ENCODE measurements at places on chromosomes 7 and 10.

GRCh38 chr10:59805014-59805413, 51.8 kb upstream of the MRLN start:
- DNase-seq = no peak

DNA sequence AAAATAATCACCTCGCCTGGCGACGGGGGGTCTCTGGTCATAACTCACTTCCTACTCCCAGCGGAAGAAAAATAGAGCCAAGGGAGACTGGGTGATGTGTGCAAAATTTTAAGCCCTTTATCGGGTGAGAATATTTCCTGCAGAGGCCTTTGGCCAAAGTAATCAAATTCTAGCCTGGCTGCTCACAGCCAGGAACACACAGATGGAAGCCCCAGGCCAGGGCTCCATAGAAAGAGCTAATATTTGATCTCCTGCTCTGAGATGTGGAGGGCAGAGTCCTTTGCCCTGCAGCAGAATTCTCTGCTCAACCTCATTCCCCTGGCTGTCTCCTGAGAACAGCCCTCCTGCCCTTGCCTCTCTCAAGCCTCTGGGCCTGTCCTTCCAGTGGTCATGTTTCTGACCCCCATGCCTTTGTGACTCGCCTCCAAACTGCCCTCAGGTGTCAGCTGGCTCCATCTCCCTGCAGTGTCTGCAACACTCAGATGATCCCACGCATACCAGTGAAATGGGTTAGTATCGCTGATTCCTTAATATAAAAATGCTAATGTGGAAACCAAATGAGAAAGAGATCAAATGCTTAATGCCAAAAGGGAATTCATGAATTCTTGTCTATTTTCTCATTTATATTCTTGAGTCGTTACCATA, 34.5 kb downstream of the FRMD4A start:
- no peak for DNase-seq

- DNase-seq = no peak
These were observed 133.4 kb downstream of the FZD1 start for GRCh38 chr7:91397612-91398011.

GRCh38 chr10:132538031-132538789, 623 bp downstream of the INPP5A start:
- DNase-seq = no peak

- DNase-seq = peak; percentile 9
These were observed 1.5 kb downstream of the DUSP5 start for GRCh38 chr10:110498982-110499795.

DNA sequence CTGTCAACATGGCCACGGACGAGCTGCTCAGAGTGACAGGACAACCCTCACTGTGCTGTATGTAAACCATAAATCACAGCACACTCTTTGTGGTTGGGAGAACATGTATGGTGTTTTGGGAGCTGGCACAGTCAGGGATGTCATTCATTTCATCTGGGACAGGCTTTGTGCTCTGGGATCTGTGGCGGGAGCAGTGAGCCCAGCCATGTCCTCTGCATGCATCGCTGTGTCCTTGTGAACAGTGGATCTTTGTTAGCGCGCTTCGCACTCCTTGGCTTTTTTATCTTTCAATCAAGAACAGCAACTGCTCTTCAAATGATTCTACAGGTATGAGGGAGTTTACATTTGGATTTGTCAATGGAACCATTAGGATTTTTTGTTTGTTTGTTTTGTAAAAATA, 7.1 kb downstream of the CCM2 start:
- DNase-seq = peak; percentile 19

DNA sequence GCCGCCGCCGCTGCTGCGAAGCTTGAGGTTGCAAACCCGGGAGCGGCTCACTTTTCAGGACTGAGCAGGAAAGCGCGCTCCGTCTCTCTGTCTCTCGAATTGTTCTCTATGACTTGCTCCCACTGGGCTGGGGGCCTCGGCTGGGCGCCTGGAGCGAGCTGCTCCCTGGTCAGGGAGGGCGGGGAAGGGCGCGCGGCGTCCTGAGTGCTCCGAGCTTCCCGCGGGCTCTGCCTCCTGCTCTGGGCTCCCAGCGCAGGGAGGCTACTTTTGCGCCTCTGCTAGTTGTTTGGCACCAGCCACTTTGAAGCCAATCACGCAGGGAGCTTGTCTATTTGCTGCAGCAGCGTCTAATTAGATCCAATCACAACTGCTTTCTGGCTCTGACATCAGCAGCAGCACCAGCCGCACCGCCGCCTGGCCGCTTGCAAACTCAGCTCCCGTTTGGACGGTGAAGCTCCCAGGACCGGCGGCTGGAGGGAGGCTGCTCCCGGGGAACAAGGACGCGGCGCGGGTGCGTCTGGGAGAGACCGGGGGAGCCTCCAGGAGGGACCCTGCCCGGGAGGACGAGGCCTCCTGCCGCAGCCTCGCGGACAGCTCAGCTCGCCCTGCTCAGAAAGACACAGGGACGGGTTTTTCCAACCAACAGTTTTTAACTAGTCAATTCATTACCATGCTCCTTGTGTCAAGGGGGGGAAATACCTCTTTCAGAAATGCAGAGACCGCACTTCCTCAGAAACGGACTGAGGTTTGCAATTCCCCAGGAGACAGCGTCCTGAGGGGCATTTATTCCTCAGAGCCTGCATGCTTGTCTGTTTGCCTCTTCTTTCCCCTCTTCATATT, at the start of gene ADARB2:
ADARB2 (minus strand) TSS at position 304 of the 840 bp plus-strand sequence.
- peak; percentile 65 for DNase-seq

DNA sequence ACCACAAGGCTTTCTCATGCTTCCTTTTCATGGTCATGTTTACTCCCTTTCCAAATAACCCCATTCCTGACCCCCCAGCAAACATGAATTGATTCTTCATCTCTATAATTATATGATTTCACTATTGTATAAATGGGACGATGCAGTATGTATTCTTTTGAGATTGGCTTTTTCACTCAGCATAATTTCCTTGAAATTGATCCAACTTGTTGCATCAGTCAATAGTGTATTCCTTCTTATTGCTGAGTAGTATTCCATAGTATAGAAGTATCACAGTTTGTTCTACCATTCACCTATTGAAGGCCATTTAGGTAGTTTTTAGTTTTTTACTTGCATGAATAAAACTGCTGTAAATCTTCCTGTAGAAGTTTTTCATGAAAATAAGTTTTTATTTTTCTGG, 264.7 kb downstream of the BAMBI start:
- no peak for DNase-seq

DNA sequence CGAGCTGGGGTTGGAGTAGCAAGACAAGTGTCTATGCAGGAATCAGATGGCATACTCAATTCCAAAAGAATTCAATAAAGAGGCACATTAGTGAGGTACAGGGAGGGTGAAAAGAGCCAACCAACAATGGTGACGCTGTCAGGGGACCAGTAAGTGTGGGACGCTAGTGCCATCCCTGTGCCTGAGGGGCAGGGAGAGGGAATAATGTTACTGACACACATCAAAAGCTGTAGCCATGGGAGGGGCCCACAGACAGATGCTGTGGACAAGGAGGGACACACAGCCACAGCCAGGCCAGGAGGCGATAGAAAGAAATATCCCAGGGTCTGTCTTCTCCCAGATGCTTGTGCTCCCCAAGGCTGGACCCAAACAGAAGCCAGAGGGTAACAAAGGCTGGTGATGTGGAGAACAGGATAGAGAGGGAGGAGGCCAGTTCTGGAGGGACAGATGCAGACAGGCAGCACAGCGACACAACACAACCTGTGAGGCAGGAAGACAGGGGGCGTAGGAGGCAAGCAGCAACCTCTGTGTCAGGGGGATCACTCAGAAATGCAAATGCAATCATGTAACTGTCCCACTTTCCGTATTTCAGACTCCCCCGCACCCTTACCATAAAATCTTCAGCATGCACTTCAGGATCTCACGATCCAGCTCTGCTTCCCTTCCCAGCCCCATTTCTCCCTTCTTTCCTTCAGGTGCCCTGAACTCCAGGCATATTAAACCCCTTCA, 240.5 kb upstream of the FZD8 start:
- DNase-seq = no peak

DNA sequence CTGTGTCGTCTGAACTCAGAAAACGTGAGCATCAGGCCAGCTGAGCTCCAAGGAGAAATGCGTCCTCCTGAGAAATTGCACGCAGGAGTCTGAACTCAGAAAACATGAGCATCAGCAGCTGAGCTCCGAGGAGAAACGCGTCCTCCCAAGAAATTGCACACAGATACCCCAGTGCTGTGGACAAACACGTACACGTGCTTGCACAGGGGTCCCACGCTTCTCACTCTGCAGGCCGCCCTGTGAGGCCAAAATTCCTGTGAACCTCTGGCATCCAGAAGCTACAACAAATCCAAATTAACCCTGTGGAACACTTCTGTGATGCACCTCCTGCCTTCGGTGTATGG, 133.8 kb downstream of the WDR37 start:
- no peak for DNase-seq

DNA sequence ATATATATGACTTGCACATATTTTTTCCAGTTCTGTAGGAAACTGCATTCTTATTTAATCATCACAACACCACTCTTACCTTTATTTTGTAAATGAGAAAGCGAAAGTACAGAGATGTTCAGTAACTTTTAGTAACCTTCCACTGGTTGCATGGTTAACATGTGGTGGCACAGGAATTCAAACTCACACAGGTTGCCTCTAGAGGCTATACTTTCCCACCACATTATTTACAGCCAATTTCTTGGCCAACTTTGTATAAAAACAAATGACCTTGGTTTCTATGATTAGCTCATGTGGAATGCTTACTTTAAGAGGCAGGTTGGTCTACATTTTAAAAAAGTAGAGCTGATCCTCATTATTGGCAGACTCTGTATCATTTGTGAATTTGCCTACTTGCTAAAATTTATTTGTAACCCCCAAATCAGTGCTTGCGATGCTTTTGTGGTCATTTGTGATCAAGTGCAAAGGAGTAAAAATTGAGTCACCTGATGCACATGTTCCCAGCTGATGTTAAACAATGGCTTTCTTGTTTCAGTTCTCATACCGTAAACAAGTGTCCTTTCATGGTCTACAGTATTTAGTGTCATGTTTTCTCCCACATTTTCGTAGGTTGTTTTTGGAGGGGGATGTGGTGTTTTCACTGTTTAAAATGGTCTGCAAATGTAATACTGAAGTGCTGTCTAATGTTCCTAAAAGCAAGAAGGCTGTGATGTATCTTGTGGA, 14.8 kb downstream of the BBS9 start:
- no peak for DNase-seq

- DNase-seq = no peak
These were observed 312.9 kb upstream of the PODXL start for GRCh38 chr7:131869169-131869844.

DNA sequence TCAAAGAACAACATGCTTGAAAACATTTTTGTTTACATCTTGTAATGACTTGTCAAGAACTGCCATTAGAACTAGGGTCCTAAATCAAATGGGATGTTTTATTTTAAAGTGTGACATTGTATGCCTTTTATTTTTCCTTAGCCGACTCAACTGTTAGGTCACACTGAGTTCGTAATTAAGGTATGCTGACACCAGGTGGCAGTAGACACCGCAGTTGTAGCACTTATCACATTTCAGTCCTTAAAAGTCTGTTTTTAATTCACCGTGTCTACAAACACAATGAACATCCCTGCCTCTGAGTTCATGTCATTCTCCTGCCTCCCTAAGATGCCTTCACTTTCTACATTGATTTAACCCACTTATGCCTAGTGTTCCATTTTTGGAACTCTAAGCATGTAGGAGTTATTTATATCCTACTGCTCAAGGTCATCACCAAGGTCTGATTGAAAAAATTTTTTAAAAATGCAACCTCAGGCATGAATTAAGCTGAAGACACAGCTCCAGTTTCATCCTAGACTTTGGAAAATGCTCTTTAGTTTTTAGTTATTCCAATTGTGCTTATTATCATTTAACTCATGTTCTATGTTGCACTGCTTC, 186.1 kb downstream of the BMPER start:
- no peak for DNase-seq

- no peak for DNase-seq
These were observed 2.4 kb upstream of the CFAP69 start for GRCh38 chr7:90242369-90243168.

- no peak for DNase-seq
These were observed 59.7 kb upstream of the LAMB4 start for GRCh38 chr7:108189733-108190388.

- no peak for DNase-seq
These were observed 649.6 kb downstream of the LRMDA start for GRCh38 chr10:76080991-76081390.

GRCh38 chr10:123552760-123553554, 113.2 kb upstream of the GPR26 start:
- no peak for DNase-seq

- no peak for DNase-seq
These were observed 73.0 kb upstream of the PFKP start for GRCh38 chr10:2994221-2994961.

- DNase-seq = no peak
These were observed 93.4 kb downstream of the PTPRZ1 start for GRCh38 chr7:121966276-121966934.

GRCh38 chr7:154794147-154794780, 208.7 kb downstream of the PAXIP1 start:
- DNase-seq = no peak

DNA sequence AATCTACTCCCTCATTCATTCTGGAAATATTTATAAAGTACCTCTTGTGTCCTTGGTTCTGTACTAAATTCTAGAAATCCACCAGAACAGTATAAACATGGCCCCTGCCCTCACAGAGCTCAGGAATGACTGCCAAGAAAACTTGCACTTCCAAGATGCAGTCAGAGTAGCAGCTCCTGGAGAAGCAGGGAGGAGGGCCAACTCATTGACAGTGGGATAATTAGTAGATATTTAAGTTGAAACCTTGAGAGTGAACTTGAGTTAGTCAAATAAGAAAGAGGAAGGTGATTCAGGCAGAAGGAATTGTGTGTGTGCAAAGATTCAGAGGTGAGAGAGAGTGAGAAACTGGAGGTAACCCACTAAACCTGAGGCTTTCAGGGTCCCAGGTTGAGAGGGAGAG, 182.2 kb upstream of the INHBA start:
- DNase-seq = no peak

- DNase-seq = no peak
These were observed 144.7 kb downstream of the NRP1 start for GRCh38 chr10:33189808-33190207.

GRCh38 chr7:91398341-91398740, 134.1 kb downstream of the FZD1 start:
- no peak for DNase-seq

DNA sequence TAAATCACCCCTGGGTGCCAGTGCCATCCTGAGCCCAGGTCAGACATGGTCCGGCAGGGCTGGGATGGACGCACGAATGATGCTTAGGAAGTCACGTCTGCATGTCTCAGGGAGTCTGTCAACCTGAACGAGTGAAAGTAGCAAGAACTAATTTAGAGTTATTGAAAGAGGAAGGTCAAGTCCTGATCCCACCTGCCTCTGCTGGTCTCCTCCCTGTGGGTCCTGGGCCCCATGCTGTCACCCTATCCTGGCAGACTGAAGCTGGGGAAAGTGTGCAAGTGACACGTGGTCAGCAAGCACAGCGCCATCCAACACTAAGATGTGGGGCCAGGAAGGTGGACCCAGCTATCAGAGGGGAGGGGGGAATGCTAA, 26.1 kb upstream of the GRID1 start:
- DNase-seq = no peak

GRCh38 chr10:804191-804781, 114.8 kb upstream of the DIP2C start:
- DNase-seq = no peak
